ENCODE measurements at places on chromosomes 2 and 18. TPM values are rescaled to one million over a fixed set of nuclear protein-coding genes. Genes with fewer than 3 reads are reported as not detected.

DNA sequence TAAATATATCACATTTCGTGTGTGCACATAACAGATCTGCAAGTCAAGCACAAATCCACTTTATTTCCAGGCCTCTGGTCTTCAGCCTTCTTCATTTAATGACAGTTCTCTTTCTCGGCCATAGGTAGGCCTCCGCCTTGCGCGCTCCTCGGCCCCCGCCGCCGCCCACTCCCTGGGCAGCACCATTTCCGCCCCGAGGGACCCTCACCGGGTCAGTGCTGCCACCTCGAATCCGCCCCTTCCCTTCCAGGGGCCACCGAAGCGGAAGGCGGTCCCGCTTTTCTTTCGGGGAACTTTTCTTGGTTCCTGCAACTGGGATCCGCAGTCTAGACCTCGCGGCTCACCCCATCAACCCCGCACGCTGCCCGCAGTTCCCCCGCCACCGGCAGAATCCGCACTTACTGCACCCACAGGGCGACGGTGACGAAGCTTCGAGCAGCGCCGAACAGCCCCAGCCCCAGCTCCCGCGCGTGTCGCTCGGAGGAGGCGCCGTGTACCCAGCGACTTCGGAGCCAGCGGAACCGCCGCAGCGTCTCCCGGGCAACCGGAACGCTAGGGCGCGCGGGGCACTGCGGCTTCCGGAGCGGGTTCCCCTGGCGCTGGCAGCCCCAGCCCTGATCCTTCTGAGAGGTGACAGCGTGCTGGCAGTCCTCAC is at the start of gene CDKL4:
TSS of gene CDKL4 (minus strand) at position 502 of the 655 bp plus-strand sequence.
- no peak within 1 kb of the TSS for H3K4me3 ChIP-seq
- H3K27ac ChIP-seq = no peak within 1 kb of the TSS
- no peaks in the 10 kb centered on the region for H3K4me1 ChIP-seq

GRCh38 chr2:226994775-226995174 is 158.9 kb downstream of the RHBDD1 start:
- no peaks in the 10 kb centered on the region for H3K27me3 ChIP-seq
- H3K27ac ChIP-seq = no peak overlapping the region
- H3K4me3 ChIP-seq = no peak overlapping the region
- DNase-seq = no peak

GRCh38 chr2:223860809-223861738 is 23.7 kb upstream of the AP1S3 start:
- H3K27ac ChIP-seq = no peak overlapping the region
- no peaks in the 10 kb centered on the region for H3K36me3 ChIP-seq
- no peak for DNase-seq
- H3K4me3 ChIP-seq = no peak overlapping the region
- no peaks in the 10 kb centered on the region for H3K27me3 ChIP-seq
- no peaks in the 10 kb centered on the region for H3K4me1 ChIP-seq

The PSMG2 gene
- 61.8 TPM for polyA plus RNA-seq

The RESP18 gene
- not detected for polyA plus RNA-seq

The CTAGE1 gene
- not detected for polyA plus RNA-seq

The DES gene
- 27.2 TPM for polyA plus RNA-seq

DNA sequence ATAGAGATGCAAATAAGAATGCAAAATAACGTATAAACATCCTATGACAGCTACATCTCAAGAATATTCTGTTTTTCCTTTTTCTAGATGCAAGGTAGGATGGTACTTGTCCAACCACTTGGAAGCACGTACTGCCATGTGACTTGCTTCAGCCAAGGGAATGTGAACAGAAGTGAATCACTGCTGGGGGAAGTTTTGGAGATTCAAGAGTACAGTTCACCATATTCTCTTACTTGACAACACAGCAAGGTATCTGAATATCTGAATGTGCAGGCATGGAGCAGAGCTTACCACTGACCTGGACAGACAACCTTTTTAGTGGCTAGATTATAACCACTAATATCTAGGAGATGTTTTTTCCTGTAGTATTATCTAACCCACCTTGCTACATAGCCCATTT is 53.0 kb downstream of the TRIP12 start:
- H3K27me3 ChIP-seq = no peaks in the 10 kb centered on the region
- H3K36me3 ChIP-seq = peaks cover 4% of the 10 kb centered on the region
- no peak overlapping the region for H3K27ac ChIP-seq
- no peak for DNase-seq
- peaks cover 2% of the 10 kb centered on the region for H3K4me1 ChIP-seq

- peaks cover 23% of the 10 kb centered on the region for H3K4me1 ChIP-seq
- no peak overlapping the region for H3K27ac ChIP-seq
- DNase-seq = peak; percentile 47
These were observed 34.0 kb upstream of the SLC40A1 start for GRCh38 chr2:189614585-189614984.

The IL1F10 gene
- not detected for polyA plus RNA-seq

The FOXI3 gene
- polyA plus RNA-seq = not detected

The DNAH6 gene
- polyA plus RNA-seq = 1.9 TPM

The GYPC gene
- 132 TPM for polyA plus RNA-seq

DNA sequence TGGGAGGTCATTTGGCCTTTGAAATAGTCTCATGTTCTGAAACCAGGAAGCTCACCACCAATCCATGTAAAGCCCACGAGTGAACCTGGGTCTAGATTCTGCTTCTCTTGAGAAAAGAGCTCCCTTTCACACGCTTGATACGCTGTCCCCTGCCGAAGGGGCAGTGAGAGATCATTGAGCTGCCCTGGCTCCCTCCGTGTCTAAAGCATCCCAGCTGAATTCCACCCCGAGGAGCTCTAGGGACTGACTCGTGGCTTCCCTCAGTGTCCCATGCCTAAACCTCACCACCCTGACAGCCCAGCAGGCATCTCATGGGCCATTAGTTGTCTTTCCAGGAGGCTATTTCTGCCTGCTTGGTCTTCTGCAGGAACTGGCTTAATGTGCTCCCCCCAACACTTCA is 68.6 kb downstream of the COL6A3 start:
- H3K27me3 ChIP-seq = peaks cover 2% of the 10 kb centered on the region
- no peaks in the 10 kb centered on the region for H3K4me1 ChIP-seq
- no peak overlapping the region for H3K4me3 ChIP-seq

- H3K27ac ChIP-seq = no peak overlapping the region
- H3K36me3 ChIP-seq = no peaks in the 10 kb centered on the region
- H3K27me3 ChIP-seq = no peaks in the 10 kb centered on the region
- no peaks in the 10 kb centered on the region for H3K4me1 ChIP-seq
- no peak overlapping the region for H3K4me3 ChIP-seq
These were observed 110.8 kb upstream of the CDC42EP3 start for GRCh38 chr2:37782155-37782673.

The MALL gene
- 41.5 TPM for polyA plus RNA-seq

- no peaks in the 10 kb centered on the region for H3K27me3 ChIP-seq
- no peak for DNase-seq
- H3K4me3 ChIP-seq = no peak overlapping the region
- no peaks in the 10 kb centered on the region for H3K36me3 ChIP-seq
These were observed 2.7 kb upstream of the IL18RAP start for GRCh38 chr2:102420290-102420689.

DNA sequence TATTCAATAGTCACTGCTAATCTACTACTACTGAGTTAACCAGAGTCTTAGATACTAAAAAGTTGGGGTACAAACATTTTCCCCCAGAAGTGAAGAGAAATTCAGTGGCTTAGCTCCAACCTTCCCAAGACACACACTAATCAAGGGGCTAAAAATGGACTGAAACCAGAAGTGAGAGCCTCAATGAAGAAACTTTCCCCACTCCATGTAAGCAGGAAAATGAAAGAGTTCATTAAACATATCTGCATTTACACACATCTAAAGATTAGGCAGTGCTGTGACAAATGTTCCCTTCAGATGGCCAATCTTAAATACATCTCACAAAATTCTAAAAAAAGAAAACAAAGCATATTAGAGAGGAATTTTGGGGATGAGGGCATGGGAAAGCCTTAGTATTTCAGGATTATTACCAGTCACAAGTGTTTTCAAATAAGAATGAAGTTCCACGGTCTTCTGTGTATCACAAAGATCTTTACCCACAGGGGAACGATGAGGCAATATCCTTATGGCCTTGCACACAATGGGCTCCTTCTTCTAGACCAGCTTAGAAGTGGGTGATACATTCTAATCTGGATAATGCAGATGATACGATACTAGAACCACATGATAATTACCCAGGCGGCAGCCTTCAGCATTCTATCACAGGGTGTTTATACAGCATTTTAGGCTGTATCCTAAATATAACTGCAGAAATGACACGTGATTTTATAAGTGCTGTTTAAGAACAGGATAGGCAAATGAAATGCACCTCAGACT is 17.1 kb downstream of the ANKRD44 start:
- H3K4me1 ChIP-seq = no peaks in the 10 kb centered on the region
- H3K36me3 ChIP-seq = peaks cover 2% of the 10 kb centered on the region
- no peak overlapping the region for H3K27ac ChIP-seq

DNA sequence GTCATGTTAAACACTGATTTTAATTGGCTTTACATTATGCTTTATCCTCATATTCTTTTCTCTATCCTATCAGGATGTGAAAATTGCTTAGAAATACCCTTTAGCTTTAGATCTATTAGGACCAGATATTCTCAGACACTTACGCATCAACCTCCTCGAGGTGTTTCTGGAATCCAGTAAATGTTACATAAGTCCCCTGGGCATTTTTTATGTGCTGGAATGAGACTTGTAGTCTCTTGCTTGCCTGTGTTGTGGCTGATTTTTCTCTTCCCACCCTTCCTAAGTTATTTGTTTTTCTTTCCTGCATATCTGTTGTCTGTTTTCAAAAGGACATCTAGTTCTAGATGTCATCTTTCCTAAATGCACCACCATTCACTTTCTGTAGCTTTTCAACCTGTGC is 197.1 kb downstream of the CCDC85A start:
- H3K36me3 ChIP-seq = no peaks in the 10 kb centered on the region
- no peaks in the 10 kb centered on the region for H3K4me1 ChIP-seq
- H3K27ac ChIP-seq = no peak overlapping the region
